ENCODE measurements at places on chromosomes 12 and 14.
A peak's percentile ranks its signal among the peaks of the same experiment; 100 is the strongest.

GRCh38 chr12:98453070-98453469 lies 62.3 kb upstream of the TMPO start:
- DNase-seq, result no peak

GRCh38 chr12:124527861-124528561 lies 39.4 kb downstream of the NCOR2 start:
- peak; percentile 70 for DNase-seq

DNA sequence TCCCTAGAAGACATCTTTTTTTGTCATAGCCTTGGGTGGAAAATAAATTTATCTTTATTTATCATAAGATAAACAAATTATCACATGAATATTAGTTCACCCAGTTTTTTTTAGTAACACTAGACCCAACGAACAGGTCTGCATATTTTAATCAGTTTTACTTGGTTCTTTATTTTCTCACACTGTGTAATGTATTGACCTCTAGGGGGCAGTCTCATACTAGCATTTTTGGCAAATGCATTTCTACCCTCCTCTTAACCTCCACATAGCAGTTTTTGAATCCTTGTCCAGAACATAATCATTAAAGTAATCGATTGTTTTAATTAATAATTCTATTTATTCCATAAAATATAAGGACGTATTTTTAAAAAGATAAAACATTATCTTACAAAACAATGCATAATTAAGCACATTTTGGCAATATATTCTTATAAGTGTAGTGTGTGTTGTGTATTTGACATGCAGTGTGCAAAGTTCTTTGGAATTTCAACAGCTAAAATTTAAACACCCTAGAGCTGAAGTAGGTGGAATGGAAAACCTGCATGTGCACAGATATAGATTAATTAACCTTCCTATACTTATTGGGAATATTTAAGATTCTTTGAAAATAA lies 31.6 kb upstream of the PTPRQ start:
- peak; percentile 70 for DNase-seq

GRCh38 chr12:115341442-115341841 lies 657.5 kb upstream of the TBX3 start:
- DNase-seq, result peak; percentile 95

- DNase-seq, result no peak
Measured at GRCh38 chr12:130742716-130743115, 26.6 kb upstream of the RIMBP2 start.

DNA sequence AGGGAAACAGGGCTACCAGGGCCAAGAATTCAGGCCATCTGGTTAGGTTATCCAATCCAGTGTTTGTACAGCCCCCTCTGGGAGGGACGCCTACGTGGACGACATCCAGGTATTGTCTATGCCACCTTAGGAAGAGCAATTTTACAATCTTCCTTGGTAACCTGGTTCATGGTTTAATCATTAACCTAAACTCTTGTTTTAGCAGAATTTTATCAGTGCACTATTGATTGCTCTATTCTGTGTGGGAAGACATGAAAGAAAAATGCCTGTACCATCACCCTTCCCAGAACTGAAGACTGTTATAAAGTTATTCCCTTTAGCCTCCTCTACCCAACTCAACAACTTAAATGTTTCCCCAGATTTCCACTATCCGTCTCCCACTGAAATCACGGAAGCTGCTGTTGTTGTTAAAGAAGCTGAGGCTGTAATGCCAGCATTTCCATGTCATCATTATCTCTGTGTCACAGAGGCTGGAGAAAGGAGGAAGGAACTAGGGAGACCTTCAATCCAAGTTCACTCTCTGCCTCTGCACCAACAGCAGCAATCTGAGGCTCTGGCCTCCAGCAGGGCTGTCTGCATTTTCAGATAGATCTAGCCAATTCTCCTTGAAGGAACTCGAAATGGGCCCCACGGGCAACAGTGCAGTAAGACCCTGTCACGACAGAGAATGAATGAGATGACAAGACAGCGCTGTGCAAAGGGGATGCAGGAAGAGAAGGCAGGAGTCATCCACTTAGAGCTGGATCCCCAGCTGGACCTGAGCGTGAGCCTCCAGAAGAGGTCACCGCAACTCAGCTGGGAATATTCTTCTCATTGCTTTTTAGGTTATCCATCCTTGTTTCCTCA lies 183.4 kb upstream of the GZMB start:
- DNase-seq, result no peak

- DNase-seq, result no peak
Measured at GRCh38 chr12:57270966-57271470, 20.0 kb upstream of the STAC3 start.

DNA sequence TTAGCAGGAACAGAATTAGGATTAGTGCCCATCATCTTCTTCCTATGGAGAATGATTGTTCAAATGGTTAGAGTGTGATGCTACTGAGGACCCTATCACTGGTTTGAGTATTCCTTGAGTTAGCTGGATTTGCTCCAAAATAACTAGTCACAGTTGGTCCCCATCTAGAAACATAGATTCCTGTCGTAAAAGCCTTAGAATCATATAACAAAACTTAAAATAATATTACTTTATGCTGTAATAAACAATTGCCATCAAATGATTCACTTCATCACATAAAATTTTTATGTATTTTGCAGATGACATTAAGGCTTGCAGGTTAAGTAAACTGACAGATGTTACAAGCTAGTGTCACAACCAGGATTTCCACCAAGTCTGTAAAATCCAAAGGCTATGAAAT lies 209.8 kb downstream of the CCER1 start:
- DNase-seq, result no peak

- DNase-seq, result no peak
Measured at GRCh38 chr12:13727707-13728195, 253.7 kb downstream of the GRIN2B start.

- DNase-seq, result peak; percentile 93
Measured at GRCh38 chr14:52455291-52456088, 96.8 kb downstream of the TXNDC16 start.

DNA sequence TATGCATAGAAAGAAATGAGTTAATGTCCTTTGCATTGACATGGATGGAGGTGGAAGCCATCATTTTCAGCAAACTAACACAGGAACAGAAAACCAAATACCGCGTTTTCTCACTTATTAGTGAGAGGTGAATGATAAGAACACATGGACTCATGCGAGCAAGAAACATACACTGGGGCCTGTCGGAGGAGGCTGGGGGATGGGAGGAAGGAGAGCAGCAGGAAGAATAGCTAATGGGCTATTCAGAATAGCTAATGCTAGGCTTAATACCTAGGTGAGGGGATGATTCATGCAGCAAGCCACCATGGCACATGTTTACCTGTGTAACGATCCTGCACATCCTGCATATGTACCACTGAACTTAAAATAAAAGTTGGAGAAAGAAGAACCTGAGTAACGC lies 29.1 kb upstream of the SYT1 start:
- DNase-seq, result no peak

DNA sequence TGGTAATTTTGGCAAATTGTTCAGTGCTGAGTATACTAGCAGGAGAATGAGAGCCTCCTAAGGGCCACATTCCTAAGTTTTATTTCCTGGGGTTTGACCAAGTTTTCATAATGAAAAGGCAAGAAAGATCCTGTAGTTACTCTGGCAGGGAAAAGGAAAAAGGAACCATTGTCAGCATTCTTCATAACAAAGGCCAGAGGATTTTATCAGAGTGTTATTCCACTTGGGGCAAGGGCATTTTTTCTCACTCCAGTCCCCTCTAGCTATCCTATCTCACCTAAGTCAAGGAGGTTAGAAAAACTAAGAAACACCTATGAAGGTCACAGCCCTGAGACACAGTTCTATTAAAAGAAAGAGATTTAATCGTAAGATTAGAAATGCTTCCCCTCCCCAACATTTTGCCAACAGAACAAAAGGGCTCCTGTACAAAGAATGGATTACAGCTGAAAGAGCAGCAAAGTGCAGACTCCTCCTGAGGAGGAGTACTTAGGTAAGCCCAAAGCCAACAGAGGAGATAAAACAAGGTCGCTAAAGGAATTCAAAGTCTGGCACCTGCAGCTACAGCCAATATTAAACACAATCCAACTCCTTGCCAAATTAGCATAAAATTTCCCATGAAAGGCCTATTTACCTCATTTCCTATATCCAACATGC lies 162.4 kb downstream of the GALC start:
- DNase-seq, result no peak

GRCh38 chr12:88982694-88983093 lies 369.6 kb downstream of the DUSP6 start:
- peak; percentile 17 for DNase-seq

DNA sequence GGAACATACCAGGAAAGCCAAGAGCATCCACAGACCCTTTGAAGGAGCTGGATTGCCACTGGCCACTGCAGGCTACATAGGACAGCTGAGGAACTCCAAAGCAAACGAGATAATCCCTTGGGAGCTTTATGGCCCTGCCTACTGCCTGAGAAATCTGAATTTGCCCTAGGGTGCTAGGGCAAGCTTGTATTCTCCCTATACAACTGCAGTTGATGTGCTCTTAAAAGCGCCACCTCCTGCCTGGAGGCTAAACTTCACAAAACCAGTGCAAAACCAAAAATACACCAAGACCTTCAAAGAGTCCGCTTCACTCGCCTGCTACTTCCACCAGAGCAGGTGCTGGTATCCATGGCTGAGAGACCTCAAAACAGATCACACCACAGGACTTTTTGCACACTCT lies 99.6 kb upstream of the KRR1 start:
- no peak for DNase-seq

DNA sequence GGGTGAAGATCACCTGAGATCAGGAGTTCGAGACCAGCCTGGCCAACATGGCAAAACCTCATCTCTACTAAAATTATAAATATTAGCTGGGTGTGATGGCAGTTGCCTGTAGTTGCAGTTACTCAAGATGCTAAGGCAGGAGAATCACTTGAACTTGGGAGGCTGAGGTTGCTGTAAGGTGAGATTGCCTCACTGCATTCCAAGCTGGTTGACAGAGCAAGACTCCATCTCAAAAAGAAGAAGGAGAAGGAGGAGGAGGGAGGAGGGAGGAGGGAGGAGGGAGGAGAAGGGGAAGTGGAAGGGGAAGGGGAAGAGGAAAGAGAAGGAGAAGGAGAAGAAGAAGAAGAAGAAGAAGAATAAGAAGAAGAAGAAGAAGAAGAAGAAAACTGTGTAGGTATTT lies 17.0 kb downstream of the RNASE10 start:
- DNase-seq, result no peak

- DNase-seq, result no peak
Measured at GRCh38 chr12:76249501-76249900, 98.7 kb downstream of the BBS10 start.

GRCh38 chr12:58976146-58976545 lies 55.8 kb upstream of the LRIG3 start:
- DNase-seq, result peak; percentile 36

DNA sequence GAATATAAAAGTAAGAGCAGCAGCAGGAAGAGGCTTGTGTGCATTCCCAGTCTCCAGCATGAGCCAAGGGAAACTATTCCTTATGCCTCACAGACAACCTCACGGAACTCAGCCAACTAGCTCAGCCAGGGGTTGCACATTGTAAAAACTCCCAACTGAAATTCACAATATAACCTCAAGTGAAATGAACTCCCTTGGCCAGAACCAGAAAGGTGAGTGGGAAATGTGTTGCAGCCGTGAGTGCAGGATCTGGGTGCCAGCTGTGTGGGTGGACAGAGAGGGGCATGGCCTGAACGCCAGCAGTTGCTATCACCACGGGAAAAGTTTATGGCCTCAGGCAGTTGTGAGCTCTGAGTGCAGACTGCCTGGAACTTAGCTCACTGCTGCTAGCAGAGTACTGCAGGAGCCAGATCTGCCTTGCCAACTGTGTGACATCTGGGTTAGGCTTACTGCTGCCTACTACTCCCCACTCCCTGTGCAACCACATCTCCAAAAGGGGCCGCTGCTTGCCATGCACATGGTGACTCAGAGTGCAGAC lies 2.3 kb upstream of the CLEC1A start:
- DNase-seq, result peak; percentile 17

DNA sequence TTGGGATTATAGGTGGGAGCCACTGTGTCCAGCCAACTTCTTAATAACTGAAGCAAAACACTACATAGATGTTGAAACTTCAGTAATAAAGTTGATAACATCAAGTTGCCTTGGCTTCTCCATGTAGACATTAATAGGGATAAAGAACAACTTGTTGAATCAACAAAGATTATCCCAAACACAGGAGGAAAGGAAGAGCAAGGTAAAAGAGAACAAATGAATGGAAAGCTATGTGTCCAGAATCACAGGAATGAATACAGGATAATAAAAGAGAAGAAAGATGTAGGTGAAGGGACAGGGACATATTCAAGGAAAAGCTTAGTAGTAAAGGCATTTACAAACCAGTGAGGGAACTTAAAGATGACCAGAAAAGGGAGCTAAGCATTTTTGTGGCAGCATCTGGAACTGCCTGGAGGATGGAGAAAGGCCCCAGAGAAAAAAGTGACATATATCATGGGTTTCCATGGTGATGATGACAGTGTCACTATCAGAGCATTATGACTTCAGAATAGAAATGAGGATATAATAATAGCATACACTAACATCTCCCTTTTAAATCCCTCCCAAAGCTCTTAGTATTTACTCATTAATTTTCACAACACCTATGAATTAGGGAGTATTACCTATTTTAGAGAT lies 24.0 kb upstream of the MDM1 start:
- no peak for DNase-seq

DNA sequence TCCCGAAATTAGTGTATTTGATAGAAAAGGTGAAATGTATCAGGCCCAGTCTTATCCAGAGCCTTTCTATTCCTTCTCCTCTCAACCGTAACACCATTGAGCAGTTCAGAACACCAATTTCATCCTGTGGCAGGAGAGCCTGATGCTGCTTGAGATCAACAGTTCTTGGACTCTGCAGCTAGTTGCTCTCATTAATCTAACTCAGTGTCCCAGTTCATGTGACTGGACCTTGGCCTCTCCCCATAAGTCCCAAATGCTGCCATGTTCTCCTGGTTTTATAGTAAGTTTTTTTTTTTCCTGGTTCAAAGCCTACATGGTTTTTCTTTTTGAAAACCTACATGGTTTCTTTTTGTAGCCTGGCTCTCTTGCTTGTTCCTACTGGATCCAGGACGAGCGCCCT lies 293.9 kb downstream of the ITPR2 start:
- no peak for DNase-seq

- no peak for DNase-seq
Measured at GRCh38 chr12:3961591-3961990, 88.4 kb upstream of the PARP11 start.

GRCh38 chr14:29741909-29742401 lies 185.7 kb downstream of the PRKD1 start:
- DNase-seq, result peak; percentile 4

GRCh38 chr12:113115455-113116126 lies 20.0 kb downstream of the RASAL1 start:
- no peak for DNase-seq

GRCh38 chr12:102169922-102170621 lies 27.6 kb downstream of the PMCH start:
- DNase-seq, result peak; percentile 45

DNA sequence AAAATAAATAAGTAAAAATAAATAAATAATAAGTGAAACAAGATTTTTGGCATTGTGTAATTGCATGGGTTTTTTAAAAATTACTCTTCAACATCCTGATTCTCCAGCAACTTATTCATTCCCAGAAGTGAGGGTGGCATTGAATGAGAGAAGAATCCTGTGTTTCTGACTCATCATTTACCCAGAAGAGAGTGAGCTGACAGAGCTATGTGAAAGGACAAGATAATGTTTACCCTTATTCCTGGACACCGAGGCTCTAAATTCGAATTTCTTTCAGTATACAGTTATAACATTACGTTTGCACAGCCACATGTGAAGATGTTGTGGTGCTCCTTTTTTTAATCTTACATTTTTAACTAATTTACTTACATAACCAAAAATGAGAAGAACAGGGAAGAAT lies 36.4 kb downstream of the BBS10 start:
- peak; percentile 38 for DNase-seq

- DNase-seq, result no peak
Measured at GRCh38 chr12:94198872-94199271, 50.5 kb downstream of the PLXNC1 start.

All from fibroblast of villous mesenchyme (primary cell).